Substantia nigra (tissue), 51 donors: ENCODE measurements at places on chromosomes 16 and 17.

DNA sequence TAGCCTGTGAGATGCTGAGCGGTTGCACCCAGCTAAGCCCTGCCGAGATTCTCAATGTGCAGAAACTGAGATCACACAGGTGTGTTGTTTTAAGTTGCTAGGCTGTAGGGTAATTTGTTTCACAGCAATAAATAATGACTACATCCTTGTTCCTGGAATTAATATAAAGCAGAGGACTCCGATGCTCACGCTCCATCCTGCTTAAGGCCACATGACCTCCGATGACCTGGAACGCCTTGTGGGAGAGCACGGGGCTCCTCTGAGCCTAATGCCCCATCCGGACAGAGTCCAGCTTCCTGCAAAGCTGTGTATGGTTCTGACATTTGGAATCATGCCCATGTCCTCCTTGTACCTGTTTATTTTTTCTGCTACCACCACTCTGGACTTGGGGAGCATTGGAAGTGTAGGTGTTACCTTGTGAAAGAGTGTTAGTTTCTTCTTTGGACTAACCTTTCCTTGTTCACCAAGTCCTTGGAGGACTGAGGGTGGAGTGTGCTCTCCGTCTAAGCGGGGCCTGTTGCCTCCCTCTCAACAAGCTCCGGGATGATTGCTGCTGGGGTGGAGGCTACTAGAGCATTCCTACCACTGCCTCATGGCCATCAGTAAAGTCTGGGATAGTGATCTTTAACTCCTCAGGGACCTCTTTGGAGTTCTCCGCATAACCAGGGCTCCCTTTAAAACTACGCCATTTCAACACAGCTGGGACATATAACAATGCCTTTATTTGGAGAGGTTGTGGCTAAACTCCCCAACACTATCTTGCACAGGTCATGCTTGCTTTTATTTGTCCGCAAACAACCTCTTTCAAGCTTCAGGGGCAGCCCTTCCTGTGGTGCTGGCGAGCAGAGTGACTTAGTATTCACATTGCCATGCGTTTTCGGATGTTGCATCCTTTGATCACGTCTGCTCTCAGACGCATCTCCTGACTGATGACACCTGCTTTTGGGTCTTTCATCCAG, 125.4 kb downstream of the IRX3 start:
- no peak for DNase-seq

GRCh38 chr17:49406421-49407061, 8.1 kb downstream of the PHB1 start:
- DNase-seq, result no peak

GRCh38 chr16:700684-701584, 4.7 kb downstream of the FBXL16 start:
- no peak for DNase-seq

- DNase-seq, result no peak
Measured at GRCh38 chr17:82883419-82884031, 43.7 kb upstream of the ZNF750 start.

DNA sequence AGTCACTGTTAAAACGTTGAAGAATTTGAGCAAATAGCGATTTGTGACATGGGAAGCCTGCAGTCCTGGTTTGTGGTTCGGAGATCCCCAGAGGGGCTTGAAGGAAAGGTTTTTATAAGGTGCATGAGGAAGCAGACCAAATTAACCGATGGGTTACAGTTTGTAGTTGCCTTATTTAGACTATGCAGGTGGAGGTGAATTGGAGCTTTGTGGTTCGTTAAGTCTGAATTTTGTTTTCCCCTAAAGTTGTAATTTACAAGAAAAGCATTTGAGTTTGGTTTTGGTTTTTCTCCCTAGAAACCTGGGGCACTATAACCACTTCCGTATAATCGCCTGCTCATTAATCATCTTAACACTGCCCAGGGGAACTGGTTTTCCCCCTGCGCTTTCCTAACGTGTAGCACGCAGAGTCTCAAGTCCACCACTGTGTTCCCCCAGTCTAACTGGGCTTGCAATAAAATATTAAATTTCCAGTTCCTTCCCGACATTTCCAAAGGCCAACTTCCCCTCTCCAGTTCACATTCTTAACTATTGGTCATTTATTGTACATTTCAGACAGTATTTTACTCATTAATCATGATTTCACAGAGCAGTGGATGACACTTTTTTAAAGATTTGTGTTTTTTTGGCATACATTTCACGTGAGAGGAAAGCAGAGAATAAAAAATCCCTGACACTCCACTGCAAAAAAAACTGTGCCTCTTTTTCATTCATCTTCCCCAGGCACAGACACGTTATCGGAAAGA, 932 bp downstream of the ZNF267 start:
- DNase-seq, result no peak

GRCh38 chr17:49972486-49973270, 3.7 kb downstream of the DLX4 start:
- DNase-seq, result no peak

GRCh38 chr16:88696441-88696840, 9.8 kb downstream of the RNF166 start:
- DNase-seq, result no peak

GRCh38 chr17:80526116-80526910, 18.3 kb upstream of the RPTOR start:
- no peak for DNase-seq

- DNase-seq, result no peak
Measured at GRCh38 chr17:4249452-4250029, 14.2 kb downstream of the ANKFY1 start.

GRCh38 chr17:31513731-31514427, 122.4 kb downstream of the RAB11FIP4 start:
- DNase-seq, result no peak

DNA sequence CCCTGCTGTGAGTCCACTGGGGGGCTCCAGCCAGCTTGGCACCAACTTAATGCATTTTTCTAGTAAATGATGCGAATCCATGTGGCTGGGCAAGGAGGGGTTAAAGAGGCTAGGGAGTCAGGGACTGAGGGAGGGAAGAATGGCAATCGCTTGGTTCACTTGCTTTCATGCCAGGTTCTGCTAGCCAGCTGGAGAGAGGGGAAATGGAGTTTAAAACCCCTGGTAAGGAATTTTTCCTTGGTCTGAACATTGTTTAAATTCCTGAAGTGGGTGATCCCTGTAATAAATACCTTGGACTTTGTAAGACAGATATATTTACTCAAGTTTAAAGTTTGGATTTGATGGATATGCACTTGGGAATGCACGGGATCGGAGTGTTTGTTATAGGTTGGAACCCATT, 22.8 kb downstream of the ANKFN1 start:
- no peak for DNase-seq

DNA sequence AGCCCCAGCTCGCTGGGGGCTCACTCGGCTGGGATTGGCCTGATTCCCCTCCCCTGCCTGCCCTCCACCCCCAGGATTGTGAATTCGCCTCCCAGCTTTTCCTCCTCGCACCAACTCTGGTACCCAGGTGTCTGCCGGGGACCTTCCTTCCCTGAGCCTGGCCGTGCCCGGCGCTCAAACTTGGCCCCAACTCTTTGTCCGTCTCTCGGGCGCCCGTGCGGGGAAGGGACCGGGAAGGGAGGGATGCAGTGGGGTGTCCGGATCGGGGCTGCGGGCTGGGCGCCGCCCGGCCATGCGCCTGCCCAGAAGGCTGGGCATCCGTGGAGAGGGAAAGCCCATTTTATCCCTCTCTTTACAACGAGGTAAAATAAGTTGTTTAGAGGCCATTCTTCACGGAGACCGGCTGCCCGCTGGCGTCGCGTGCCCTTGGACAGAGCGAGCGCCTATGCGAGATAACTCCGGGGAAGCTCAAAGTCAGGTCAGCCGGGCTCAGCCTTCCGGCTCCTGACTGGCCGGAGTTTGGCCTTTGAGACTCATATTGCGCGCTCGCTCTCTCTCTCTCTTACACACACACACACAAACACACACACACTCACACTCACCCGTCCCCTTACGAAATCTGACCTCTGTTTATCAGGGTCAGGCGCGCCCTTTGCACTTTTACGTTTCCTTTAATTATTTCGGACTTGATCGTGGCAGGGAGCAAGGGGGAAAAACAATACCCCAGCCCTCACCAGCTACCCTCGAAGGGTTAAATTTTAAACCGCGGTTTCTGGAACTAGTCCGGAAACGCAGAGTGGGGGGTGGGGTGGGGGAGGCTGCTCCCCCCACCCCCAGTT, 774 bp upstream of the MAF start:
- DNase-seq, result no peak

- no peak for DNase-seq
Measured at GRCh38 chr16:89847051-89847939, 19.0 kb downstream of the SPIRE2 start.

GRCh38 chr17:37234106-37234505, 141.7 kb upstream of the C17orf78 start:
- DNase-seq, result no peak

- DNase-seq, result no peak
Measured at GRCh38 chr17:78418326-78419026, 40.0 kb downstream of the PGS1 start.

DNA sequence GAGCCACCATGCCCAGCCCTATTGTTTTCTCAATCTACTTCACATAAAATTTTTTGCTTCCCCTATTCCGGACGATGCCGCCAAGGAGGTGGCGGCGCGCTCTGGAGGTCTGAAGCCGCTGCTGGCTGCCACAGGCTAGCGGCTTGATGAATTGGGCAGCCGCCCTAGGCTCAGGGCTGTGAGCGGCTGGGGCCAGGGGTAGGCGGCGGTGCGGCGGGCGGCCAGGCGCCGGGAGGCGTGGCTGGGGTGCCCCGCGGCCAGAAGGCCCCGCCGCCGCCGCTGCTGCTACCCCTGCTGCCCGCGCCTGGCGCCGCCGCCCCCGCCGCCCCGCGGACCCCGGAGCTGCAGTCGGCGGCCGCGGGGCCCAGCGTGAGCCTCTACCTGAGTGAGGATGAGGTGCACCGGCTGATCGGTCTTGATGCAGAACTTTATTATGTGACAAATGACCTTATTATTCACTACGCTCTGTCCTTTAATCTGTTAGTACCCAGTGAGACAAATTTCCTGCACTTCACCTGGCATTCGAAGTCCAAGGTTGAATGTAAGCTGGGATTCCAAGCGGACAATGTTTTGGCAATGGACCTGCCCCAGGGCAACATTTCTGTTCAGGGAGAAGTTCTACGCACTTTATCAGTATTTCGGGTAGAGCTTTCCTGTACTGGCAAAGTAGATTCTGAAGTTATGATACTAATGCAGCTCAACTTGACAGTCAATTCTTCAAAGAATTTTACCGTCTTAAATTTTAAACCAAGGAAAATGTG, 41.7 kb downstream of the ANKFY1 start:
- DNase-seq, result no peak

- DNase-seq, result no peak
Measured at GRCh38 chr16:84941921-84942320, 69.4 kb downstream of the ZDHHC7 start.

DNA sequence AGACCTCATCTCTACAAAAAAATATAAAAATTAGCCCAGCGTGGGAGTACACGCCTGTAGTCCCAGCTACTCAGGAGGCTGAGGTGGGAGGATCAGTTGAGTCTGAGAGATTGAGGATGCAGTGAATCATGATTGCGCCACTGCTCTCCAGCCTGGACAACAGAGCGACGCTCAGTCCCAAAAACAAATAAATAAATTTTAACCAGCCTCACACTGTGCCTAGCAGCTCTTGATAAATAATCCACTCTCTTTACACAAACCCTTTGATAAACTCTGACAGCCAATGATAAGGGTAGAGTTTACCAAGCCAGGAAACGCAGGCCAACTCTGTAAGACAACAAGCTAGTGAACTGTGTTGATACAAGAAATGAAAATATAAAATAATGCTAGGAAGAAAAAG, 32.7 kb downstream of the LITAF start:
- DNase-seq, result no peak

DNA sequence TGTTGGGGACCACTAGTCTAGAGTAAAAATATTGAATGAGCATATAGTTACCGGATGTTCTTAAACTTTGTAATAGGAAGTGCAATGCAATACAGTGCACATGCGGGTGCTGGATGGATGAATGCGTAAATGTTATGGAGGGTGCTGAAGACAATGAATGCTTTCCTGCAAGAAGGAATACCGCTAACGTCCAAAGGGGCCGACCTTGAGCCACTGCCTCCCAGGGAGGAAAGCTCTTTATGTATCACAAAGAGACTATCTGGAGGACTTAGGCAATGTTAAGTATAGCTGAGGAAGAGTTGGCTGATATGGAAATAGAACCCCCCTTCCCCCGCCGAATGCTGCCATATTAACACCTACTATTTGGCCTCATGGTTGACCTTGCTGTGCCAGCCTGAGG, 27.5 kb upstream of the SHCBP1 start:
- DNase-seq, result no peak

- DNase-seq, result no peak
Measured at GRCh38 chr16:4204521-4204920, 37.4 kb downstream of the SRL start.

DNA sequence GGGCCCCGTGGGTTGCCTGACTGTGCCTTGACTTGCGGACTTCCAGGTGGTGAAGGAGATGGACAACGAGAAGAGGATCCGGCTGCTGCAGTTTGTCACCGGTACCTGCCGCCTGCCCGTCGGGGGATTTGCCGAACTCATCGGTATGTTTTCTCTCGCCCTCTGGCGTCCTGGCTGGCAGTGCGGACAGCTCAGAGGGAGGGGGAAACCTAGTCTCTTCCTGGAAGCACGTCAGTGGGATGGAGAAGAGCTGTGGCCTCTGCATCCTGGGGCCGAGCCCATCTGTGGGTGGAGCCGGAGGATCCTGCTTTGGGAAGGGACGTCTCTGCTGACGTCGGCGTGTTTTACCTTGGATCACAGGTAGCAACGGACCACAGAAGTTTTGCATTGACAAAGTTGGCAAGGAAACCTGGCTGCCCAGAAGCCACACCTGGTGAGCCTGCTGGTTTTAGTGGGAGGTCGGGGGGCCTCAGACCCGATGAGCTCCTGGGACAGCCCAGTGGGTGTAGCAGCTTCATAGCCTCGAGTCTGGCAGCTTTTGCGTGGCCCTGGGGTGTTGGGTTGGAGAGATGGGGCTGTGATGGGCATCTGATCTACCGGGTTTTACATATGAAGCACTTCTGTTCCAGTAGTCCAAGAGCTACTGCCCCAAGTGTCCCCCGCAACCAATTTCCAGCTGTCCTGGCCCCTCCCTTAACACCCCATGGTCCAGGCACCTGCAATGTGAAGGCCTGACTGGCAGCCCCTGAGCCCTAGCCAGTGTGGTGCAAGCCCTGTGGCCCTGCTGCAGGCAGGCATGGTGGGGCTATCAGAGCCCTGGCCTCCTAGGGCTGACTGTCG, 11.9 kb upstream of the CLEC18A start:
- no peak for DNase-seq

DNA sequence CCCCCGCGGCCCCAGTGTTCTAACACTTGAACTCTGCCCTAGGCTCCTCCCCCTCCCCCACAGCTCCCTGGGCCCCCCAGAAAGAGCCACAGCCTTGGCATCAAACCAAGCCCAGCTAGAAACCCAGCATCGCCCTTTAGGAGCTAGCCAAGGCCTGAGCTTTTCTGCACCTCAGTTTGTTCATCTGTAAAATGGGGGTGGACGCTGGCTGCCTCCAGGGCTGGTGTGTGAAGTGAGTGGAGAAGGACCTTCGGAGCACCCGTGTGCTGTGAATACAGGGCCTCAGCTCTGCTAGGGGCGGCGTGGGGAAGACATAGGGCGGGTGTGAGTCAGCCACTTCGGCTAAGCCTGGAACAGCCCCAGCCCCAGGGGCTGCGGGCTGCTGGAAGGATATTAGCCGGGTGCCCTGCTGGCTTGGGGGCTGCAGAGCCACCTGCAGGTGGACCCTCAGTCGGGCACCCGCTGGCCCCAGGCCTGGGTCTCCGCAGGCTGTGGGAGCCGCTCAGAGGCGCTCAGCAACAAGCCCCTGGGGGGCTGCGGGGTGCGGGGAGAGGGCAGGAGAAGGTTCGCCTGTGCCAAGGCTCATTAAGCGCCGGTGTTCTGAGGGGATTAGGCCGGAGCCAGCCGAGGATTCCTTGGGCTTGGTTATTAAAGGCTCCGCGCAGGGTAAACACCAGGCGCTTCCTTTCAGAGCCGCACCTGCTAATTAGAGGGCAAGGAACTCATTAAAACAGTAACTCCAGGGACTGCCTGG, 217.0 kb upstream of the CIBAR2 start:
- no peak for DNase-seq
